ENCODE measurements at places on chromosomes 12 and 14.
A peak's percentile ranks its signal among the peaks of the same experiment; 100 is the strongest.

GRCh38 chr14:35438910-35439713 lies 34.6 kb upstream of the NFKBIA start:
- DNase-seq = peak; percentile 9

DNA sequence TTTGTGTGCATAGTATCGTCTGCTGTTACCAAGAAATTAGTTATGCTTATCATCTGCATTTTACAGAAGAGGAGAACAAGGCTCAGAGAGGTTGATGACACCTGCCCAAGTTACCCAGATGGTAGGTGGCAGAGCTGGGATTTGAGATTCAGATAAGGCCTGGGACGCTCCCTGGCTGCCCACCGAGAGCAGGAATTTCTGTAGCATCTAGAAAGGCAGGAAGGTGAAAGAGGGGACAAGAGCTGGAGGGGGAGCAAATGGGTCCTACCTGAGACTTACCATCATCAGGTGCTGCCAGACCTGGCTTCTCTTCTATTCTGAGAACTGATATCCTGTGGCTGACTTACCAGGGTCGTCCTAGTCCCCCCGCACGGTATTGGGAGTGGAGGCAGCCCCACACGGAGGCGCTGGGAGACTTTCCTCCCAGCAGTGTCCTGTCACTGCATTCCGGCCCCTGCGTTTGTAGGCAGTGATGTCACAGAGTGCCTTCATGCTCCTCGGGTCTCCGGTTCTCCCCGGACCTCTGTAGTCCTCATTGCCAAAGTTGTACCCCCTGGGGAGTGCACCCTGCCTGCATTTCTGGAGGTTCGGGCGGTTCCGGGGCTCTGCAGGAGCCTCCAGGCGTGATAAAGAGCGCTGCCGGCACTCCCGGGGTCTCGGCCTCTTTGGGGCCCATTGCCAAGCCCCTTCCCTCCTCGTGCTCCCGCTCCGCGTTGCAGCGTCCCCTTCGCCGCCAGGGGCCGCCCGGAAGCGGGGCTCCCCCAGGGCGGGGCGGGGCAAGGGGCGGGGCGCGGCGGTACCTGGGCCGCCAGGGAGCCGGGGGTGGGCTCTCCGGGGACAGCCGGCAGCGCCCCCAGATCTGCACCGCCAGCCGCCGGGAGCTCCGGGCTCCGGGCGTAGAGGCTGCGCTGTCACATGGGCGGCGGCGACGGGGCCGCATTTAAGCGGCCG lies at the start of gene CABP1:
Gene CABP1, plus strand, starts transcription at position 856 of the 951 bp plus-strand sequence. Its CDS starts 60 bp downstream, at position 916.
- DNase-seq = no peak

GRCh38 chr12:4830556-4831210 lies 79.0 kb upstream of the KCNA1 start:
- DNase-seq = no peak

DNA sequence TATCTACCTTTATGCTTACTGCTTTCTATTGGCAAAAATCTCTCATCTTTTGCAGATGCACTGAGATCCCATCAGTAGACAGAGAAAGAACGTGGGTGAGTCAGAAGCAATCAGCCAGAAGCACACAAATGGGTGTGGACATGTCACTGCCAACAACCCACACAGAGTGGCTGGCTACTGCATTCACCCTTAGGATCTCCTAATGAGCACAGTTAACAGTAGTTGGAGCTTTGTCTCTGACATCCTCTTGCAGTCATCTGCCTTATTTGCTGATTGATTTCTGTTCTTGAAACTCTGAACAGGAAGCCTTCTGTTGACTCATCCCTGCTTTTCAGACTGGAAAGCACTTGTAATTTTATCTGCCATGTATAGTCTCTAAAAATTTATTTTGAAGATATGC lies 117.2 kb downstream of the RGS6 start:
- DNase-seq = no peak

DNA sequence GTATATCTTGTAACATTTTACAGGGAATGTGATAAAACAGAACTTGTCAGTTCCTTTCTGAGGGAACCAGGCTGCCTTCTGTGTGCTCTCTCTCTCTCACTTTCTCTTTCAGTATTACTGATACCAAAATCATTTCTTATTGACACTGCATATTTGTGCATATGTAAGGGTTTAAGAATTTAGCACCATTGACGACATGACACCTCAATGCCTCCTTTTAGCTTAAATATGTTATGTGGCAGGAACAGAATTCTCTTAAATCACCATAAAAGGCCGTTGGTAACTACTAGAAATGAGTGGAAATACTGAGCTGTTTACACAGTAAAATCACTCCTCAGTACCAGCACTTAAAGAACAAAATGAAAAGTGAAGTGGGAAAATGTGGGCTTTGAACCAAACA lies 457.7 kb upstream of the SYT1 start:
- DNase-seq = peak; percentile 43

GRCh38 chr14:39203659-39204606 lies 28.9 kb downstream of the PNN start:
- DNase-seq = no peak

DNA sequence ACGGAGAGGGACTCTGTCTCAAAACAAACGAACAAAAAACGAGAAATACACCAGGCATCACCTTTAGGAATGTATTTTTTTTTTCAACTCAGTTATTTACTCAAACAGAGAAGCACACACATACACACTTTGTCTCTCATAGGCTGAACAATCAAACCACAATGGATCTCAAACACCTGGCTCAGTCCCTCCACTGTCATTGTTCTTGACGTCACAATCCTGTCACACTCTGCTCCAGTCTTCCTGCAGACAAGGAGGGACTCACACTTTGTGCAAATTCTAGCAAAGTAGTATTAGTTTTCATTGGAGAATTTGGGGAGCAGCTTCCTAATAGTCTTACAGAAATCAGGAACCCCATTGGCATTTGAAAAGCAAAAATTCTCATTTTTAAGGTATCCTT lies 727.8 kb downstream of the BCL11B start:
- no peak for DNase-seq

- no peak for DNase-seq
Measured at GRCh38 chr14:51321036-51321435, 81.0 kb downstream of the TMX1 start.

DNA sequence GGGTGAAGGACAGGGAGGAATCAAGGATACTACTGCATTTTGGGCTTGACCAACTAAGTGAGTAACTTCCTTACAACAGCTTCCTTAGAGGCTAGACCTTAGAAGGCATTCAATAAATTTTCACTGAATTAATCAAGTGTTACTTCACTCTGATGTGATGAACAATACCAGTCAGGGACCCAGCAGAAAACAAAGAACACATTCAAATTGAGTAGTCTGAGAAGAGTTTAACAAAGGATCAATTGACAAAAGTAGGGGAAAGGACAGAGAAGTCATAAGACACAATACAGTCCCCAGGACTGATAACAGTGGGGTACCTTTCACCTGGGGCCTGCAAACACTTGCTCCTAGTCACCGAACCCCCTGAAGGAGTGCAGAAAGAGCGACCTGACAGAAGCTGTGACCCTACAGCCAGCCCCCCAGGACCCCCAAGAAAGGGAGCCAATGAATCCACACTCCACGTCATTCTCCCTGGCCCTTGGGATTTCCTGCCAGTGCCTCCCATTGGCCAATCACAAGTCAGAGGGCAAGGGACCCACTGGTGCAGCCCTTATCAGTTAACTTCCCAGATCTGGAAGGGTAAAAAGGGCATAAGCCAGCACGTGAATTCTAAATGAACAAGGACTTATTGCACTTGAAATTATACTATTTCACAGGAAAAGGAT lies 6.9 kb downstream of the ANAPC5 start:
- no peak for DNase-seq

DNA sequence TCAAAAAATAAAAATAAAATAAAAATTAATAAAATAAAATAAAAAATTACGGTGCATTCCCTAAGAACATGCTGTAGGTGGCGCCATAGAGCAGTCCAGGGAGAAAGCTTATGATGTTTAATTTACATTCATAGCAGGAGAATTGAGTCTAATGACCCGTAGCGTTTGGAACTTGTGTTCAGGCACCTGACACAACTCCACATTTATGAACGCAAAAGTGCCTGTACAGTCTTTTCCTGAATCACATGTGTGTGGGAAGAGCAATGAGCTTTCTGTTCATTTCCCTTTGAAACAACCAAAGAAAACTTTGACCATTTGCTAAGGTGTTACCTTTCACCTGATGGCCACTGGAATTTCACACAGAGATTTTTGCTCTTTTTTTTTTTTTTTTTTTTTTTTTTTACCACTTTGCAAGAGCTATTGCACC lies 60.6 kb upstream of the KCNA1 start:
- DNase-seq = peak; percentile 33

DNA sequence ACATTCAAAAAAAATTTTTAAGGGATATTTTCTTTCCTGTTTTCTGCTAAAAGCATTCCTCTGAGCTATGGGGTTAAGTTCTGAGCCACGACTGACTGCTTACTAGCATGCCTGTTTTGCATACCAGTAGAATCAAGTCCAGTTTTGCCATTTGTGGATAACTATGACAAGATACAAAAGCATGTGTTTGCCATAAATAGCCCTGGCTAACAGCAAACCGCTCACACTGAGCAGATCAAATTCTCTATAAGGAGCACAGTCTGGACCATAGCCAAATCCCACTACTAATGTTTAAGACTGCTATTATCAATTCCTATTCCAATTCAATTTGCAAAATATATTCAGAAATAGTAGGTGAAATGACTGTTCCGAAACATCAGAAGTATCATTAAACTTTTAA lies 3.2 kb downstream of the CFL2 start:
- DNase-seq = peak; percentile 97

- DNase-seq = peak; percentile 74
Measured at GRCh38 chr12:70032076-70032475, 207.0 kb downstream of the MYRFL start.

GRCh38 chr12:43858096-43858495 lies 22.2 kb downstream of the TMEM117 start:
- no peak for DNase-seq

DNA sequence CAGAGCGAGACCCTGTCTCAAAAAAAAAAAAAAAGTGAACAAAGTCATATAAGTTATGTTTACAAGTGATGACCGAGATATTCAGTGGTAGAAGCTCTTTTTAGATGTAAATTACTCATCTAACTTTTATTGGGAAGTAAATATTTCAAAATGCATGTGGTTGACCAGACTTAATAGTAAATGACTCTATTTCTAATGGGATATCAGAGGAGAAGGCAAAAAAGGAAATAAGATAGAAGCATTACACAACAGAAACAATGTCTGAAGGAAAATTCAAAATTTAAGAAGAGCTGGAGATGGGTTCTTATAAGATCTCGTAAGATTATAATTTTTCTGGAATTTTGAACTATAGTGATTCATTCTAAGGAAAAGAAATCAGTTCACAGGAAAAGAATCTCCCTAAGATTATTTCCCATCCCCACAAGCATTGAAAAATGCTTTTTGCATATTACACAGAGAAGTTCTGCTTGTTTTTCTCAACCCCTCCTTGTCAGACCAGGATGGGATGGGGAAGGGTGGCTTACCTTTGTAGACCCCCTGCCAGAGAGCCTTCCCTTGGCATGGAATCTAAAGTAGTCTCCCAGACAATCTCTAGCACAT lies 63.1 kb upstream of the STK38L start:
- peak; percentile 45 for DNase-seq

- no peak for DNase-seq
Measured at GRCh38 chr14:78644824-78645559, 474.8 kb downstream of the NRXN3 start.

DNA sequence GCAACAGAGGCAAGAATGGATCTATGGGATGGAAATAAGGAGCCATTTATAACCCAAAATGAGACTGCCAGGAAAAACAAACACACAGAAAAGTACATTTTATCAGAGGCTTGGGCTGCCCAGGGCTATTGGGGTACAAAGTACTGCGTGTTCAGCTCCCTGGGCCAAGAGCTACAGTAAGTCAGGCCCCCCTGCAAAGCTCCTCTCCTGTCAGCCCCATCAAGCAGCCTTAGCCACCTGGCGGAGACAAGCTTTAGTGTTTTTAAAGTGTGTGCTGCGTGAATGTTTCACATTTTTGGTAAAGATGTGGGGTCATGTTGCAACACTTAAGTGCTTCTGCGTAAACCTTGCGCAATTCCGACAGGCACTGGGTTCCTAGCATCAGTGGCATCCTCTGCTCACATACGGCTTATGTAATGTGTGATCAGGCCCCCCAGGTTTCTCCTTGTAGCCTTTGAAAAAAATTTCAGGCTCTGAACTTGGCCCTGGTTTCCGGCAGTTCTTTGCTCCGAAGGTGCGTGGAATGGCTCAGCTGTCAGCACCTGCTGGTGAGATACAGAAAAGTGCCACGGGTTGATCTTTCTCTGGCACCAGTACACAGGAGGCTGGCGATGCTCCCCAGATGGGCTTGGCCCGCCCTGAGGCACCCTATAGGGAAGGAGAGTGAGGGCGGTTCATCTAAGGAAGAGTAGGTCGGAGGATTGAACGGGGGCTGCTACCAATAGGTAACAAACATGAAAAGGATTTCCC lies 198.7 kb upstream of the EEA1 start:
- DNase-seq = peak; percentile 95

Measured in fibroblast of upper back skin (primary cell).